NCI-H1092 treated with DMSO at 0.1 percent for 48 hours (cell line): ENCODE measurements at places on chromosomes 1 and 21.

DNA sequence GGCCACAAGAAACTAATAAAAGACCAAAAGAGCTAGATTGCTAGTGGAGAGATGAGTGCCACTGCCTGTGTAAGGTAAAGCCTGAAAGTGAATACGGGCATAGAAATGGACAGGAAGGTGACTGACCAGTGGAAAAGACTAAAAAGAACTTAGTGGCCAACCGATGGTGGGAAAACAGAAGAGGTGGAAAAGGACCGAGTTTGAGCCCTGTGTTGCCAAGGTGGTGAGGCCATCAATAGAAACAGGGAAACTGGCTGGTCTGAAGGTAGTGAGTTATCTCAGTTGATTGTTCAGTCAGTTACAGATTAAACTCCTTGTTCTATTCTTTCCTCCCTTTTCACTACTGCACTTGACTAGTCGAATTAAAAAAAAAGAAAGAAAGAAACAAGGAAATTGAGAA is 2.5 kb downstream of the WDR77 start:
- no peak for DNase-seq

DNA sequence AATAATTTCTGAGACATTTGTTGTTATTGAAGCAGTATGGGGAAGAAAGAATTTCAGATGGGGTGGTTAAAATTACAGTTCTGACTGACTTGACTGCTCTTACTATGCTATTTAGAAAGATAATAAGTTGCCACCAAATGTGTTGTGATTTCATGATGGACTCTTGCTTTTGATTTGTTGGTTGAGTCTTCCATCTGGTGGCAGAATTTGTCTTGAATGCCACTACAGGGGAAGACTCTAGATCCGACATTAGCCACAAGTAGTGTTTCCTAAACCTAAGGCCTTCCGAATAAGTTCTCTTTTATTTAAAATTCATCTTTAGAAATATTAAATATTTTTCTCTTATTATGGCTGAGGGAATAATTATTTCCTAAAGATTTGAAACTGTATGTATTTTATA is 190.9 kb upstream of the ADGRL4 start:
- no peak for DNase-seq

- DNase-seq, result no peak
Observed at GRCh38 chr1:224068458-224069072, 45.3 kb upstream of the FBXO28 start.

DNA sequence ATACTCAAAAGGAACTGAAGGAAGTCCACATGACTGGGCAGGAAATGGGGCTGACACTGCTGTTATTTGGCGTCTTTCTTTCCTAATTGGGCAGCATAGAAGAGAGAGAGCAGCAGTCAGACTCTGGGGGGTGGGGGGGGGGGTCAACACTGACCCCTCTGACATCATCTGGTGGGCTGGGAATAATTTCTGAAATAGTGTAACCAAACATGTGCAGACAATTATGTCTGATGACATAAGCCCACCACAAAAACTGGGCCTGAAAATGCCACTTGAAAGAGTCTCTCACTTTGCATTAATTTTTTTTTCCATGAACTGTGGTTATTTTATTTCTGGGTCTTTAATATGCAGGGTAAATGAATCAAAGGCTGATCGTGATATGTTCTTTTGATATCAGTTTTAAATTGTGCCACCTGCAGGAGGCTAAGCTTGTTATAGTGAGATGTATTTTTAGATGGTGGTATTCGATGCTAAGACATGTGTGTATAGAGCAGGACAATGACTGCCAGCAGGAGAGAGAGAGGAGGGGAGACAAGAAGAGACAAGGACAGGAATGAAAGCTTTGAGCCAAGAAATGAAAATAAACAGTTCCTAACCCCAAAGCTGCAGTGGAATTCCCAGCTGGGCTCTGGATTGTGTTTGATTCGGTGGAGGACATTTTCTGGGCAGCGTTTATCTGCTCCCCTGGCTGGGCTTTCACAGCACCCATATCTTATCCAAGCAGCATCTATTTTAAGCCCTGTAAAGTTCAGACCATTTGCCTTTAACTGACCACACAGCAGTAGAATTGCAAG is 264.7 kb downstream of the PBX1 start:
- DNase-seq, result no peak

- DNase-seq, result peak; percentile 95
Observed at GRCh38 chr1:37056325-37056724, 22.0 kb upstream of the GRIK3 start.
